ENCODE measurements at places on chromosomes 7 and 10.

DNA sequence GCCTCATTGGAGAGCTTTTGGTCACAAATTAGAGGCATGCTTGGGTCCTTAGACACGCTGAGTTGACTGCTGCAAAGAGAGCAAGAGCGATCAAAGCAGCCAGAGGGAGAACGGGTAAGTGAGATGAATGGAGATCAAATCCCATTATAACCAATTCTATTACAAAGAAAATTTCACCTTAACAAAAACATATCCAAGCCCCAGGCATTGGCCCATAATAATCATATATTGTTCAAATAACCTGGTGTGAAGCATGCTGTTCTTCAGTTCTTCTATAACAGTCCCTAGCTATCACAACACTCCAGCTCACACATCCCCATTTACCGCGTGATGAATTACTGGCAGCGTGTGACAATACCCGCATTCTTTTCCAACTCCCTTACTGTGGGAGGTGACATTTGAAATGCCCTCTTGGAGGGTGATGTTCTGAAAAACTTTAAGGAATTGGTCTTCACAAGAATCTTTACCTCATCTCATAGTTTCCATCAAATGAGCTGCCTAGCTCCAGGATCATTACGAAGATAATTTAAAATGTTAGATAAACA, 156.1 kb upstream of the PLXNA4 start:
- DNase-seq = no peak

DNA sequence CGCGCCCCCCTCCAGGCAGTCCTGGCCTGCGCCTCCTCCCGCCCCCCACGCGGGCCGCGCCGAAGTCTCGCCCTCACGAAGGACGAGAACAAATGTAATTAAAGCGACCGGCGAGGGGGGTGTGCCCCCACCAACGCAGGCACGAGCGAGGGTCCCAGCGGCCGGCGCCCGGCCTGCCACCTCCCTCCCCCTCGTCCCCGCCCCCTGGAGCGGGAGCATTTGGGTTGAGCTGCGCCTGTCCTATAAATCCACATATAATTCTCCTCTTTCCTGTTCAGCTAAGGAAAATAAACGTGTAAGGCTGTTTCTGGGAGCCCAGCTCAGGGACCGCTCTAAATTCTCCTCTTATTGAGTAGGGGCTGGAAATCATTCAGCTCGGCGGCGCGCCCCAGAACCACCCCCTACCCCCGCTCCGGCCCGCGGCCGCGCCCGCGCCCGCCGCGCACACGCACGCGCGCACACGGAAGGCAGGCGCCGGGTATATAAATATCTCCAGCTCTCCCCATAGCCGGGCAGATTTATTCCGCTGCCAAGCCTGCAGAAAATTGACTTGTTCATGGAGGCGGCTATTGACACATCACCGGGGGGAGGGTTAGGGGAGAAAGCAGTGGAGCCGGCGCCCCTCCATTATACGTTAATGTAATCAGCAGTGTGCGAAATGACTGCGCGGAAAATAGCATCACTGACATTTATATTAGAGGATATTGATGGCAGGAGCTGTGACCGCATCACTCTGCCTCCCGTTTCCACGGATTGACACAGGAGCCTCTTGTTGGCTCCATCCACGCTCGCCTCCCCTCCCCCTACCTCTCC, 61.6 kb upstream of the BTRC start:
- DNase-seq = no peak

DNA sequence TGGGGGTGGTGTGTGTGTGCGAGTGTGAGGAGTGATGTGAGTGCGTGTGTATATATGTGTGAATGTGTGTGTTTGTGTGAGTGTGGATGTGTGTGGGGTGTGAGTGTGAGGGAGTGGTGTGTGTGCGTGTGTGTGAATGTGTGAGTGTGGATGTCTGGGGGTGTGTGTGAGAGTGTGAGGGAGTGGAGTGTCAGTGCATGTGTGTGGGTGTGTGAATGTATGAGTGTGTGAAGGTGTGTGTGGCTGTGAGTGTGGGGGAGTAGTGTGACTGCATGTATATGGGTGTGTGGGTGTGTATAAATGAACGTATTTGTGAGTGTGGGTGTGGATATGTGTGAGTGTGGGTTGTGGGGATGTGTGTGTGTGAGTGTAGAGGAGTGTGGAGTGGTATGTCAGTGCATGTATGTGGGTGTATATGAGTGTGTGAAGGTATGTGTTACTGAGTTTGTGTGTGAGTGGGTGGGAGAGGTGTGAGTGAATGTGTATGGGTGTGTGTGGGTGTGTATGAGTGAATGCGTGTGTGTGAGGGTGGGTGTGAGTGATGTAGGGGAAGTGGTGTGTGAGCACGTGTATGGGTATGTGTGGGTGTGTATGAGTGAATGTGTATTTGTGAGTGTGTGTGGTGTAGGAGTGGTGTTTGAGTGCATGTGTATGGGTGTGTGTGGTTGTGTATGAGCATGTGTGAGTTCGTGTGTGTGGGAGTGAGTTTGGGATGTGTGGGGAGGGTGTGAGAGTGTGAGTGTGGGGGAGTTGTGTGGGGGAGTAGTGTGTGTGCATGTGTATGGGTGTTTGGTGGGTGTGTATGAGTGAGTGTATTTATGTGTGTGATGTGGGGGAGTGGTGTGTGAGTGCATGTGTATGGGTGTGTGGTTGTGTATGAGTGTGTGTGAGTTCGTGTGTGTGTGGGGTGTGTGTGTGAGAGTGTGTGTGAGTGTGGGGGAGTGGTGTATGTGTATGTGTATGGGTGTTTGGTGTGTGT, 28.5 kb upstream of the NUB1 start:
- no peak for DNase-seq

GRCh38 chr7:51080216-51080615, 236.4 kb downstream of the COBL start:
- DNase-seq = no peak
